ENCODE measurements at places on chromosomes 2 and 18.

- no peak for DNase-seq
These were observed 177.5 kb downstream of the TMEM18 start for GRCh38 chr2:499726-500125.

- DNase-seq, result no peak
These were observed 6.8 kb downstream of the ZCCHC2 start for GRCh38 chr18:62529597-62529996.

GRCh38 chr2:101089942-101090799 is 61.0 kb downstream of the TBC1D8 start:
- no peak for DNase-seq

- no peak for DNase-seq
These were observed 896.3 kb downstream of the TSN start for GRCh38 chr2:122651780-122652179.

DNA sequence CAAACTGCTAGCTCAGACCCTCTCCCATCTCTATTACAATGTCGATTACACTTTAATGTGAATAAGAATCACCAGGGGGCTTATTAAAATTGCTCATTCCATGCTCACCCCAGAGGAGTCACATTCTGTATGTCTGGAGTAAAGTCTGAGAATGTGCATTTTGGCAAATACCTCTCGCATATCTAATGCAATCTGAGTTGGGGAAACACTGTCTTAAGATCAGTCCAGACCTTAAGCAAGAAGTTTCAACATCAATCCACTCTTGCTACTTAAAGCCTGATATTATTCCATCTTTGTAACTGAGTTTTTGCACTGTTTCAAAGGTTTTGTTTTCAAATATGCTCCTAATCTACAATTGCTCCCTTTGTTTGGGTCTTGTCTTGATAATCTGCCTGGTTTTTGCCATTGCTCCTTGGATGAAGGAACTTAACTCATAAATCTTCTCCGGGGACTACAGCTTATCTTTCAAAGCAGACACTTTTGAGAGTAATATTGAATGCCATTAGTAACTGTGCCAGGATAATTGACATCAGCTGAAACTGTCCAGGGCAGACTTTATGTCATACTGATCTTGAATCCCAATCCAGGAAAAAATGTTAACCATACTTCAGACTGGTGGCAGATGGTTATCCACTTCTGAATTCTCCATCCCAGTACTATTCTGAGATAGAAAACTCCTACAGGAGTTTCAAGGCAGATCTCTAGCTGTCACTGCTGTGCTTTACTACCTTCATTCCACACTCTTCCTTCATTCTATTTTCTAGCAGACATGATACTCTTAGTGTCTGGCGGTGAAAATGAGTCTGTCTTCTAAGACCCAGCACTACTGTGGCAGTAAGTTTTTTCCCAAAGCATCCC is 200.9 kb downstream of the ERBB4 start:
- no peak for DNase-seq
